ENCODE measurements at places on chromosomes 7 and 10. TPM values are rescaled to one million over a fixed set of nuclear protein-coding genes. Genes with fewer than 3 reads are reported as not detected.

Gene APBB1IP
- total RNA-seq: 3.5 TPM

Gene INHBA
- 2.0 TPM for total RNA-seq

Gene VCL
- 77.6 TPM for total RNA-seq

Gene STOX1
- total RNA-seq: 17.3 TPM

Gene CPN1
- not detected for total RNA-seq

Gene LIPJ
- 0.33 TPM for total RNA-seq

Gene MRM2
- 20.2 TPM for total RNA-seq

Gene SAP25
- total RNA-seq: 2.2 TPM

Gene GRID2IP
- 0.33 TPM for total RNA-seq

Gene MCU
- total RNA-seq: 20.6 TPM

Gene TNS3
- total RNA-seq: 56.2 TPM

Gene NOD1
- total RNA-seq: 34.4 TPM

Gene GHRHR
- not detected for total RNA-seq

Gene LRRD1
- total RNA-seq: not detected

Gene ASAH2
- 0.32 TPM for total RNA-seq

Gene SPDYE9
- total RNA-seq: not detected

Gene NRG3
- total RNA-seq: 0.16 TPM

Gene GRM8
- not detected for total RNA-seq

Gene TACC2
- 30.5 TPM for total RNA-seq

Gene GIMAP5
- total RNA-seq: 18.7 TPM

Gene ZNF12
- total RNA-seq: 25.2 TPM

Gene NKX2-3
- total RNA-seq: not detected

Gene SPDYE16
- total RNA-seq: not detected

Gene ZNF212
- total RNA-seq: 4.3 TPM

Gene PPP1R17
- not detected for total RNA-seq

Gene ZNF485
- 4.5 TPM for total RNA-seq

Gene HOXA13
- 0.33 TPM for total RNA-seq

Gene FGF8
- total RNA-seq: not detected

Gene EBF3
- 6.6 TPM for total RNA-seq

Gene TMEM26
- 17.4 TPM for total RNA-seq

Gene DIP2C
- total RNA-seq: 48.2 TPM

Gene MYL10
- total RNA-seq: not detected

Gene RTKN2
- 1.3 TPM for total RNA-seq

Gene CD36
- 919 TPM for total RNA-seq

Gene FOXI2
- total RNA-seq: not detected

Gene PNLIPRP3
- total RNA-seq: 0.66 TPM

Gene CPEB3
- 12.1 TPM for total RNA-seq

Gene ICA1
- total RNA-seq: 22.1 TPM

Gene EMX2
- total RNA-seq: 0.29 TPM
